Stomach (tissue), 19 donors: ENCODE measurements at places on chromosomes 2 and 18. TPM values are rescaled to one million over a fixed set of nuclear protein-coding genes. Genes with fewer than 3 reads are reported as not detected.
A peak's percentile ranks its signal among the peaks of the same experiment; 100 is the strongest.

Gene IRS1
- 5.0 TPM for polyA plus RNA-seq

Gene MALT1
- polyA plus RNA-seq: 6.1 TPM

Gene SOX11
- 0.06 TPM for polyA plus RNA-seq

Gene BZW1
- polyA plus RNA-seq: 88.6 TPM

Gene SLC9A2
- 2.4 TPM for polyA plus RNA-seq

Gene CXCR1
- polyA plus RNA-seq: 0.61 TPM

DNA sequence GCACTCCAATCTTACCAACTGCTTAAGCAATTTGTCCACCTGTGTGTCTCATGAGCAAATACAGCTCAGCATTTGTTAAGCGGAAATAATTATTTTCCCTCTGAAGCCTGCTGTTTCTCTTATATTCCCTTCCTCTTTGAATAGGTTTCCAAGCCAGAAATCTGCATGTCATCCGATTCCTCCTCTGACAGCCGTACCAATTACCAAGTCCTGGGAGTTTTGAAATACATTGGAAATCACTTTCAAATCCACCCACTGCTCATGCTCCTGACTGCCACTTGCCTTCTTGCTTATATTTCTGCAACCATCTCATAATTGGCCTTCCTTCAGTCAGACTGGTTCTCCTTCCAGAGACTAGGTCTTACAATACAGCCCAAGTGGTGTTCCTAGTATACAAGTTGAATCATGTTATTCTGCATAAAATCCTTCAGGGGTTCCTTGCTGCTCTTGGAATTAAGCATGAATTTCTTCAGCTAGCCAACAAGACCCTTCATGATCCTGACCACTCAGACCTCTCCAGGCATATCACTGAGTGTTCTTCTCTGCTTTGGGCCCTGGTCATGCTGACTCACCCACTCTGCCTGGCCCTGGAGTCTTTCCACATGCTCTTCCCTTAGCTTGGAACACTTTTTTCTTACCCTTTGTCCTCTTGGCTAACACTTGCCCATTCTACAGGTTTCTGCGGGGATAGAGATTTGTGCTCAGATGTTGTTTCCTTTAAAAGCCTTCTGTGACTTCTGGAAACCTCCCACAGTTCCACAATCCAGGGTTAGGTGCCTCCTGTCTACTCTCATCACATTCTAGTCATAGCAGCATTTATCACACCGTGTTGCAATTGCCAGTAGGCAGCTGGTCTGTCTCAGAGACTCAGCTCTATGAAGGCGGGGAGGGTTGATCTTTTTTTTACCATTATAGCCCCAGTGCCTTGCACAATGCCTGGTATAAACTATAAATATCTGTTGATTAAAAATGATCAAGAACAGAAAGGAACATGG lies 157.6 kb downstream of the ARL6IP6 start:
- DNase-seq: no peak
- H3K4me1 ChIP-seq: no peaks in the 10 kb centered on the region
- no peaks in the 10 kb centered on the region for H3K36me3 ChIP-seq
- H3K27me3 ChIP-seq: no peaks in the 10 kb centered on the region
- no peak overlapping the region for H3K4me3 ChIP-seq

DNA sequence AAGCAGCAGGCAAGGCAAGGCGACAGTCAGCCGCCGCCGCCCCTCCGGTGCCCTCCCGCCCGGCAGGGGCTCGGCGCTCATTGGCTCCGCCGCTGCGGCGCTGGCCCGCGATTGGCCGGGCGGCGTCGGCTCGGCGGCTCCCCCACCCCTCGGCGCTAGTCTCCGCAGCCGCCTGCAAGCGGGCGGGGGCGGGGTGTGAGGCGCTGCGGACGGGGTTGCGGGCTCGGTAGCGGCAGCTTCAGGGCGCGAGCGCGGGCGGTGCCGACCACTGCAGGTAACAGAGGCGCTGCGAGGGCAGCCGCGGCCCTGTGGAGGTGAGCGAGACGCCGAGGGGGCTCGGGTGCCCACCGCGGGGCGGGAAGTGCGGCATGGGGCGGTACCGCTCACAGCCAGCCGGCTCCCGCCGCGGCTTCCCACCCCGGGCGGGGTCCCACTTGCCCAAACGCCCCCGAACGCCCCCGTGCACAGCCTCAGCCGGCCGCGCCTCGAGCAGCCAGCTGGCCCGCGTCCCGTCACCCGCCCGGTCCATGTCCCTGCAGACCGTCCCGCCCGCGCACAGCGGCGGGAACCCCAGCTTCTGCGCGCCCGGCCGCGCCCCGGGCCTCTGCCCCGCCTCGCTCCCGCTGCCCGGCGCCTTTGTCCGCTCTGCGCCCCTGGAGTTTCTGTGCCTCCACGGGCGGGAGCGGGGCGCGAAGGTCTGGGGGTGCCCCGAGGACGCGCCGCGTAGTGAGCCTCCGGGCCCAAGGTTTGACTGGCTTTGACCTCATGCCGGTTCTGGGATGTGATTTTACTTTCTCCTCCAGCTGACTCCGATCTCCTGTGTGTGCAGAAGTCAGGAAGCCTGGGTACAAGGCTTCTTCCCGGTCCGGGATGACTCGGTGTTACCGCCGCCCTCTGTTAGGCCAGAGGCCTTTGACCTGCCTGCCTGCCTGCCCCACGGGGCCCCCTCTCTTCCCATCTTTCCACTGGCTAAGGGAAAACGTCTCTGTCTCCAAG lies at the start of gene SANBR:
Gene SANBR, plus strand, starts transcription at position 158 of the 996 bp plus-strand sequence. CDS start 4,480 bp downstream, outside the sequence.
- H3K36me3 ChIP-seq: peaks cover 3% of the 10 kb centered on the region
- peaks cover 7% of the 10 kb centered on the region for H3K4me1 ChIP-seq
- H3K4me3 ChIP-seq: peak within 1 kb of the TSS; percentile 83

- DNase-seq: peak; percentile 81
- no peaks in the 10 kb centered on the region for H3K27me3 ChIP-seq
- no peaks in the 10 kb centered on the region for H3K36me3 ChIP-seq
- peak overlapping the region; percentile 38 for H3K4me3 ChIP-seq
Measured at GRCh38 chr2:177165061-177165583, 47.5 kb upstream of the HNRNPA3 start.

DNA sequence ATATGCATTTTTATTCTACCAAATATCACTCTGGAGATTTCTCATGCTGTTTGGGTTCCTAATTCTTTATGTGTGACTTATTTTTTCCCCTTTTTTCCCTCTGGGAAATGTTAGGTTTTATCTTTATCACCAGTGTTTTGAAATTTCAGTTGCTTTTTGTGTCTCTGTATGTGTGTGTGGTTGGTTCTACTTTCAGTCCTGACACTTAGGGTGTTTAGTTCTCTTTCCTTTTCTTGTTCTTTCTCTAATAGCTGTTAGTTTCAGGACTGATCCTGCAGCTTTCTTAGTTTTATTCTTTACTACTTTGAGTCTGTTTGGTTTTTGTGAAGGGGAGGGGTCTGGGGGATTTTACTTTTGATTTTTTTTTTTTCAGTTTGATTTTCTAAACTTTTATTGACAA lies 23.1 kb downstream of the PPM1B start:
- no peak overlapping the region for H3K27ac ChIP-seq
- H3K36me3 ChIP-seq: no peaks in the 10 kb centered on the region

- H3K4me3 ChIP-seq: no peak overlapping the region
- H3K27me3 ChIP-seq: no peaks in the 10 kb centered on the region
- H3K27ac ChIP-seq: no peak overlapping the region
- H3K36me3 ChIP-seq: no peaks in the 10 kb centered on the region
- H3K4me1 ChIP-seq: peaks cover 6% of the 10 kb centered on the region
Measured at GRCh38 chr2:234932591-234933168, 19.1 kb upstream of the SH3BP4 start.

GRCh38 chr2:11988691-11989353 lies 242.4 kb downstream of the LPIN1 start:
- no peak overlapping the region for H3K4me3 ChIP-seq
- H3K27ac ChIP-seq: no peak overlapping the region
- H3K36me3 ChIP-seq: no peaks in the 10 kb centered on the region
- no peaks in the 10 kb centered on the region for H3K4me1 ChIP-seq

DNA sequence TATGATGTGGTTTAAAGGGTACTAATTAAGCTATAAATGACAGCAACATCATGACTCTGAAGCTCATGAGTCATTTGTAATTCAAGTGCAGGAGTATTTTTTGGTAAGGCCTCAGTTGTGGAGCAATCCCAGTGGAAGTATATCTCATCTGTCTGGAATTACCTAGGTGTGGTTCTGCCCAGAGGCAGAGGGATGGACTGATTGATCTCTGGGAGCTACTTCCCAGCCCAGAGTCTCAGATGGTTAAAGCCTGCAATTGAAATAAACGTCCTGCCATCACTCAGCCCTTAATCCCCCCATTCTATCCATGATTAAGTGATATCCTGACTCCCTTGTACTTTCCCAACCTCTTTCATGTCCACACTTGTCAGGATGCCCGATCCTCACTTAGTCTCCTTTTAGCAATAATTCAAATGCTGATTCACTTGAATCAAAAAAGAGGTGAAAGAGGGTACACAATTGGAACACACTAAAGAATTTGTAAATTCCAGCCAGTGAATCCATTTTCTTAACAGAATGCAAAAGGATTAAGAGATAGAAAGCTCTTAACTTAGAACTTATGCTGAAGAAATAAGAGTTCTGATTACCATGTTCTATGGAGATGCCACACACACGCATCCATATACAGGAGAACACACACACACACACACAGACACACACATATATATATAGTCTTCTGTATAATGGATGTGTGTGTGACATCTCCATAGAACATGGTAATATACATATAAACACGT lies 664.4 kb downstream of the NYAP2 start:
- no peak for DNase-seq
- H3K27me3 ChIP-seq: no peaks in the 10 kb centered on the region
- no peaks in the 10 kb centered on the region for H3K4me1 ChIP-seq
- no peaks in the 10 kb centered on the region for H3K36me3 ChIP-seq
- no peak overlapping the region for H3K27ac ChIP-seq
- no peak overlapping the region for H3K4me3 ChIP-seq

DNA sequence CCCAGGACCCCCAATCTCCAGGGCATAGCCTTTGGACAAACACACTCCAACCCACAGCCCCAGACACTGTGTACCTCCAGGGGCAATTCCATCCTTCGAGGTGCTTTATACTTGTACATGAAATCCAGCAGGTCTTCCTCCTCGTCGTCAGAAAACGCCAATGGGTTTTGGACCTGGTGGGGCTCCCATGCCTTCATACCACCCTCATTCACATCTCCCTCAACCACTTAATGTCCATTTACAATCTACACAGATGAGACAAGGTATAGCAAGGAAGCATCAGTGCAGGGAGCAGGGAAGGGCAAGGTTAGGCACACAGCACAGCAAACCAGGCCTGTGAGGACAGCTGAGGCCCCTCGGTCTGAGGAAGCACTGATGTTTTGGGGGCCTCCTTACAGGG lies 20.6 kb downstream of the MRPL35 start:
- no peak overlapping the region for H3K27ac ChIP-seq
- H3K27me3 ChIP-seq: no peaks in the 10 kb centered on the region
- H3K4me3 ChIP-seq: no peak overlapping the region
- peaks cover 54% of the 10 kb centered on the region for H3K4me1 ChIP-seq

- DNase-seq: no peak
- H3K27me3 ChIP-seq: no peaks in the 10 kb centered on the region
- no peak overlapping the region for H3K4me3 ChIP-seq
- H3K27ac ChIP-seq: no peak overlapping the region
Measured at GRCh38 chr2:185522472-185522871, 216.1 kb upstream of the FSIP2 start.

DNA sequence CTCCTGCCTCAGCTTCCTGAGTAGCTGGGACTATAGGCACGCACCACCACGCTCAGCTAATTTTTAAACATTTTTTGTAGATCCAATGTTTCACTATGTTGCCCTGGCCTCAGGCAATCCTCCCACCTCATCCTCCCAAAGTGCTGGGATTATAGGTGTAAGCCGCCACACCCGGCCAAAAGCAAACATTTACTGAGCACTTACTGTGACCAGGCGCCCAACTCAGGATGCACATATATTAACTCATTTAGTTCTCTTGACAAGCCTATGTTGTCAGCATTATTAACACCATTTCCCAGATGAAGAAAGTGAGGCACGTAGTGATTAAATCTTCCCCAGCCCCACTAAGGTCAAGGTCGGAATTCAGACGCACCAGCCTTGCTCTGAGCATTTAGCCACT lies 41.1 kb downstream of the TMEM37 start:
- no peak overlapping the region for H3K4me3 ChIP-seq
- H3K36me3 ChIP-seq: no peaks in the 10 kb centered on the region
- peaks cover 11% of the 10 kb centered on the region for H3K4me1 ChIP-seq
- DNase-seq: no peak
- H3K27me3 ChIP-seq: no peaks in the 10 kb centered on the region
- H3K27ac ChIP-seq: no peak overlapping the region

DNA sequence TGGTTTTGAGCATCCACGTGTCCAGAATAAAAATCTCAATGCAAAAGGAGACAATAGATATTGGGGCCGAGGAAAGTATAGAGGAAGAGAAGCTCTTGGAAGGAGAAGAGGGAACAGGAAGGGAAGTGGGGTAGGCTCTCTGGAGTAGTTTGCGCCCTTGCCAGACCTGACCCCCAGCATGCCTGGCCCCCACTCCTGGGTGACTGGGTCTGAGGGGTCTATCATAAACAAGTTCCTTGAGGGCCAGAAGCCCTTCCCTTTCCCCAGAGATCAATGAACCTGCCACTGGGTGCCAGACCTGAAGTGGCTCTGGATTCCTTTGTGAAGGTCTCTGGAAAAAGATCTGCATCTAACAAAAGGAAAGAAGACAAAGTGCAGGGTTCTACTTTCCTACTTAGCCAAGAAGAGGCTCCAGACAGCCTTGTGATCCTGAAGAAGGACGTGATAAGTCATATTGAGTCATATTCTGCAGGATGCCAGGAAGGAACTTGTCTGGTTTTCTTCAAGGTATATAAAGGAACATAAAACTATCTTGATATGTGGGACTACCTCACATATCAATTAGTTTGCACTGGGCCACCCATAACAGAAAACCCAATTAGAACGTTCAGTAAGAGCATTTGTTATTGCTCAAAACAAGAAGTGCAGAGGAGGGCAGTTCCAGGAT lies 18.7 kb upstream of the ATOH8 start:
- H3K27ac ChIP-seq: no peak overlapping the region
- no peaks in the 10 kb centered on the region for H3K36me3 ChIP-seq

DNA sequence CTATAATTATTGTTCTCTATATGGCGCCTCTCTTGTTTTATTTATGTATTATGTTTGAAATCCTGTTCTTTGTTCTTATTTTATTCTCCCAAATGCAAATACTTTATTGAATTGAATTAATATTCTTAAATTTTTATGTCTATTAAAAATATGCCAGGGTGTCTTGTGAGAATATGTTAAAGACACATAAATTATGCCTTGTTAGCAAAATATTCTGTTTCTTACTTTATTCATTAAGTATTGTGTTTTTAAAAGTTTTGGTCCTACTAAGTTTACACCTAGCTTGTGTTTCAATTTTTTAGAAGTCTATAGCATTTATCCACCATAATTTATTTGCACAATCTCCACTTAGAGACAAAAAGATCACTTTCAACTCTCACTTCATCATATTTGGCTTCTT lies 741.5 kb upstream of the SLC39A10 start:
- H3K36me3 ChIP-seq: no peaks in the 10 kb centered on the region
- DNase-seq: no peak
- no peak overlapping the region for H3K27ac ChIP-seq
- H3K4me1 ChIP-seq: no peaks in the 10 kb centered on the region
- no peaks in the 10 kb centered on the region for H3K27me3 ChIP-seq
